Activated CD8-positive, alpha-beta memory T cell treated with anti-CD3 and anti-CD28 coated beads, Interleukin-2, amount 50 U/mL, for 48 hours (primary cell): ENCODE measurements at places on chromosomes 5 and 9.
A peak's percentile ranks its signal among the peaks of the same experiment; 100 is the strongest.

GRCh38 chr9:124016175-124017050 is 4.8 kb downstream of the LHX2 start:
- DNase-seq = peak; percentile 70

DNA sequence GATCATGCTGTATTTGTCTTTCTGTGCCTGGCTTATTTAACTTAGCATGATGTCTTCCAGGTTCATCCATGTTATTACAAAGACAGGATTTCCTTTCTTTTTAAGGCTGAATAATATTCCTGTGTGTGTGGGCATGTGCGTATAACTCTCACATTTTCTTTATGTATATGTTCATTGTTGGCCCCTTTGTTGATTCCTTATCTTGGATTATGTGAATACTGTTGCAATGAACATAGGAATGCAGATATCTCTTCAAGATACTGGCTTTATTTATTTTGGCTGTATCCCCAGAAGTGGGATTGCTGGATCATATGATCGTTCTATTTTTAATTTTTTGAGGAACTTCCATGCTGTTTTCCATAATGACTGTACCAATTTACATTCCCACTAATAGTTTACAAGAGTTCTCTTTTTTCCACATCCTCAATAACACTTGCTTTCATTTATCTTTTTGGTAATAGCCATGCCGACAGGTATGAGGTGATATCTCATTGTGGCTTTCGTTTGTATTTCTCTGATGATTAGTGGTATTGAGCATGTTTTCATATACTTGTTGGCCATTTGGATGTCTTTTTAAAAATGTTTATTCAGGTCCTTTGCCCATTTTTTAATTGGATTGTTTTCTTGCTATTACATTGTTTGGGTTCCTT is 38.0 kb downstream of the CREBRF start:
- DNase-seq = no peak

DNA sequence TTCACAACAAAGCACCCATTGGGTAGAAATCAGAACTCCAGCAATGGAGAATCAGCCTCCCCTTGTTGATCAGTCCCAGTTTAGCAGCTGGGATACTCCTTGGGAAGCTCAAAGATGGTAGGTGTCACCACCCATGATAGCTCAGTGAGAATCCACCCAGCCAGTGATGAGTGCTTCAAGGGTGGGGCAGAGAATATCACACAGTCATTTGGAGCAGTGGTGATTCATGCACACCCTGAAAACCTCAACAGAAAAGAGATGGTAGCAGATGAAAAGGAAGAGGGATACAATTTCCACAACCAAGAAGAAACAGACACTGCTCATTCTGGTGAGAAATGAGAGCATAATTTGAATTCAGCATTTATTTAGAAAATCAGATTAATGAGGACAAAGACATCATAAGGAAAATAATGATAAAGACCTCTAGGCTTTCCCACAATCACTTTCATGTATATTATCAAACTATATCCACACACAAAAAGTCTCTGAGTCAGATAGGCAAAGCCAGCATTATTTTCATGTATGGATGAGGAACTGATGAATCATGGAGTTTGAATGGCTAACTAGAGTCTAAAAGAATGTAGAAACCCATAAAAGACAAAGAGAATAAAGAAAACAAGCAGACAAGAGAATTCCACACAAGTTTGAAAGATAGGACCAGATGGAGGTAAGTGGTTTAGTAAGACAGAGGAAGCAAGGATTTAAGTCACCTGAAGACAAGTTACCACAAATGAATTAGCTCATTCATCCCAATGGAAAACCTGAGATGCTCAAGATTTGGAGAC is 82.9 kb downstream of the FEM1C start:
- peak; percentile 64 for DNase-seq

DNA sequence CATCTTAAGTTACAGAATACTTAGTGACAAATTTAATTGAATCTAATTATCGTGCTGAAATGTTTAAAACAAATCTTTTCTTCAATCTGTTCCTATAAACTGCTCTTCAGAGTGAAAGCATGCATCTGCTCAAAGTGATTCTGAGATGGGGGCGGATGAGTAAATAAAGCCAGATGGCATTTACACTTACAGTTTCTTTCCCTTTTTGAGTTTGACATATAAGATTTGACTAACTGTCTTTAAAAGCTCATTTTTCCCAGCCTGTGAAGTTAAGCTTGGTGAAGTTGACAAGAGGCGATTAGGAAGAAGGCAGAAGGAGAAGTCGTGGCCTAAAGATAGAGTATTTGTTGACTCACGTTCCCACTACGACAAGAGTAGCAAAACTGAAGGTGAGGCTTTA is 137.4 kb downstream of the LPAR1 start:
- no peak for DNase-seq

DNA sequence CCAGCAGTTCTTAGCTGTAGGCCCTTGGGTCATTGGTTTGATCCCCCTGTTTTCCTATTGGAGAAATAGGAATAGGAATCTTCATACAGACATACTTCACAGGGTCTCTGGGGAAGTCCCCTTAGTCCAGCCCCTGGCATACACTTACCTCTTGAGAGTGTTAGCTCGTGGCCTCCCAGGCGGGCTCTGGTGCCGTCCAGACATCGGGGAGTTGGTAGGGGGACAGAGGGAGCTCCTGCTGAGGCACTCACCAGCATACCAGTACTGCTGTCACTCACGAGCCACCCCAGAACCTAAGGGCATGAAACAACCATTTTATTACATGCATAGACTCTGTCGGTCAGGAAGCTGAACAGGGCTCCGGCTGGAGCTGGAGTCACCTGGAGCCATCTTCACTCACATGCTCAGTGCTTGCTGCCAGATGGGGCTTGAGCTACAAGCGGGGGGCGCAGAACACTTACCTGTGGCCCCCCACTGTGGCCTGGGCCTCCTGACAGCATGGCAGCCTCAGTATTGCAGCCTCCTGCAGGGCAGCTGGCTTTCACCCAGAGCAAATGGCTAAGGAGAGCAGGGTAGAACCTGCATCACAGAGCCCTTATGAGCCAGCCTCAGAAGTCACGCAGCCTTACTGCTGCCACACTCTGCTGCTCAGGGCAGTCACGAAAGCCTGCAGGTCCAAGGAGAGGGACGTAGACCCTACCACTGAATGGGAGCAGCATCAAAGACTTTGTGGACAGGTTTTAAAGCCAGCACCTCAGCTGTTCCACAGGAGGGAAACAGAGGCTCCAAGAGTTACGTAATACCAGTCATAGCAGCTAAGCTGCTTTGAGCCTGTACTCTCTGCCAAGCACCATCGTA is 58.3 kb upstream of the ANGPTL2 start:
- no peak for DNase-seq

DNA sequence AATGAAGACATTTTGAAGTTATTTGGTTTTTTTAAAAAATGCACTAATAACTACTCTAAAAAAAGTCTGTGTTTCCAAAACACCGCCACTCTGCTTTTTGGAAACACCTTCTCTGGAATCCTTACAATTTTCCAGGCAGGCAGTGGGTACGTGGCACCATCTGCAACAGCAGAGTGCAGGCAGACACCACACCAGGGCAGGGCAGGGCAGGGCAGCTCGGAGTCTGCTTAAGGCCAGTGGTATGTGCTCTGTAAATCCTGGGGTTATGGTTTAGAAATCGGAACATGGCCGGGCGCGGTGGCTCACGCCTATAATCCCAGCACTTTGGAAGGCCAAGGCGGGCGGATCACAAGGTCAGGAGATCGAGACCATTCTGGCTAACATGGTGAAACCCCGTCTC is 97.6 kb downstream of the TLE1 start:
- DNase-seq = no peak

DNA sequence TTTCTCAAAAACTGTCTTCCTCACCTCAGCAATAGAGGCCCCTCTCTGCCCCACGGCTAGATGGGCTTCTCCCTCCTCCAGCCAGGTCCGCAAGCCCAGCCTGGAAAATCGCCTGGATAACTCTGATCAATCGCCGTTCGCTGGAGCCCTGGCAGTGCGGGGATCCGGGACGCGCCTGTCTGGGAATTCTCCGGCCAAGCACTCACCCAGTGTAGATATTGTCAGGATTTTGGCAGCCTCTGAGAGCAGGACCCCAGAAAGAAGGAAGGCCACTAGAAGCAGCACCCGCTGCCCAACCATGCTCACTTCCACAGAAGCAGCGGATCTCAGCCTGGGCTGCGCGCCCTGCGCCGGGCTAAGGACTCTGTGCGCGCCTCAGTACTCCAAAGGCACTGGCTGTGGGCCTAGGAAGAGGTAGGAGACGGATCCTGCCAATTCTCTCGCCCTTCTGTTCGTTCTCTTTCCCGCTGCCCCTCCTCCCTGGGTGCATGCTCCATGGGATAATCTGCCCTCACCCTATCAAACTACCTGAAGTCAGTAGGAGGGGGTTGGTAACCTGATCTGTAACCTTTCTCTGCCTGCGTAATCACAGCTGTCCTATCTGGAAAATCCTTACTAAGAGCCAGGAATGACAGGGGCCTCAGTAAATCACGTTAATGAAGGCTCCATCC is at the start of gene UGT3A1:
Gene UGT3A1, minus strand, starts transcription at position 450 of the 671 bp plus-strand sequence. Its CDS starts 150 bp downstream, at position 300.
- no peak for DNase-seq
